NCI-H1417 treated with DMSO at 0.1 percent for 48 hours (cell line): ENCODE measurements at places on chromosomes 13 and 19.

DNA sequence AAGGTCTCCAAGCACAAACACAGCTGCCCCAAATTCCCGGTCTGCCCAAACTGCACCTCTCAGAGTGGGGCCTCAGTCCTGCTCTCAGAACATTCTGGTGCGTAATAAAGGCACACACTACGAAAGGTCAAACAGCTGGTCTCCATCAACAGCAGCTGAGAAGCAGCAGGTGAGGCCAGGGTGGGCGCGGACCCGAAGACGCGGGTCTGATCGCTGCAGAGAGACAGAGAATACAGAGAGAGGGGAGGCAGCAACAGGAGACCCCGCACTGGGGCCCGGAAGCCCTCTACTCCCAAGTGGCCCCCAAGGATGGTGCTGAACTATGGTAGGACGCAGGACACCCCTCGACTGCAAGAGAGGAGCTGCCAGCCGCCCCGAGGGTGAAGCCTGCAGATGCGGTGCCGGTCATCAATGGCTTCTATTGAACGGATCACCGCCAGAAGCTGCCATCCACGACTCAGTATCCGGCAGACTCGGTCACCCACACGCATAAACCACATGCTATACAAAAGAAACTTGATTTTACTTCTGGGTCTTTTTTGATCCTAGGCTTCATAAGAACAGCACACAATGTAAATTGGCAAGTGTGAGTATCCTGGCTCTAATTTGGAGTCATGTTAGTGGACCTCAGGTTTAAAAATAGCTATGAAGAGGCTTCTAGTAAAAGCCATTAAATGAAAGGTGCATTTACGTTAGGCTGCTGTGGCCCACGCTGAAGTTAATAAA lies 33.4 kb downstream of the STK24 start:
- DNase-seq = no peak

GRCh38 chr19:53010494-53010893 lies 3.2 kb upstream of the ERVV-1 start:
- no peak for DNase-seq

GRCh38 chr13:100913143-100913542 lies 238.5 kb upstream of the TMTC4 start:
- DNase-seq = no peak

- DNase-seq = no peak
These were observed 11.4 kb downstream of the VSTM2B start for GRCh38 chr19:29537181-29537580.

DNA sequence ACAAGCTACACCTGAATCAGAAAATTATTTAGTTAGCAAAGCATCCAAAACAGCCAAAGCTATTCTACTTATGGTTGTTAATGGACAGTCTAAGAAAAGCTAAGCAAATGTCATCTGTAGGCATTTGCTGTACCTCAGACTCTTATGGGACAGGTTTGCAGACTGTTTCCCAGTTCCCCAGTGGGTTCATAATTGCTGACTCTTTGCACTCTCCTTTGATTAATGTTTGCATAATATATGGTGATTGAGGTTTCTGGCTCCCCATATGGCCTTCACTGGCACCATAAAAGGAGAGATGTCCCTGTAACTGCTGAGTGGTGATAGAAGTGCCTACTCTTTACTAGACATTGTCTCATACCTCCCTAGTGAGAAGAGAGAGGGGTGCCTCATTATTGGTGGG lies 142.1 kb downstream of the GPC6 start:
- no peak for DNase-seq

DNA sequence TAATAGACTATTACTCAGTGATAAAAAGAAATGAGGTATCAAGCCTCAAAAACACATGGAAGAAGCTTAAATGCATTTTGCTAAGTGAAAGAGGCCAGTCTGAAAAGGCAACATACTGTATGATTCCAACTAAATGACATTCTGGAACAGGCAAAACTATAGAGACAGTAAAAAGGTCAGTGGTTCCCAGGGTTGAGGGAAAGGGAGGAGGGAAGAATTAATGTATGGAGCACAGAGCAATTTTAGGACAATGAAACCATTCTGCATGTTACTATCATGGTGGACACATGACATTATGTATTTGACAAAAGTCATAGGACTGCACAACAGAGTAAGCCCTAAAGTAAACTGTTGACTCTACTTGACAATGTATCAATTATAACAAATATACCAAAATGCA lies 5.7 kb upstream of the SERPINE3 start:
- no peak for DNase-seq

GRCh38 chr19:245457-245856 lies 45.7 kb downstream of the PLPP2 start:
- DNase-seq = no peak

GRCh38 chr13:108980237-108980636 lies 350.8 kb downstream of the MYO16 start:
- DNase-seq = no peak

- DNase-seq = no peak
These were observed 109.1 kb downstream of the NALCN start for GRCh38 chr13:101307181-101307701.

DNA sequence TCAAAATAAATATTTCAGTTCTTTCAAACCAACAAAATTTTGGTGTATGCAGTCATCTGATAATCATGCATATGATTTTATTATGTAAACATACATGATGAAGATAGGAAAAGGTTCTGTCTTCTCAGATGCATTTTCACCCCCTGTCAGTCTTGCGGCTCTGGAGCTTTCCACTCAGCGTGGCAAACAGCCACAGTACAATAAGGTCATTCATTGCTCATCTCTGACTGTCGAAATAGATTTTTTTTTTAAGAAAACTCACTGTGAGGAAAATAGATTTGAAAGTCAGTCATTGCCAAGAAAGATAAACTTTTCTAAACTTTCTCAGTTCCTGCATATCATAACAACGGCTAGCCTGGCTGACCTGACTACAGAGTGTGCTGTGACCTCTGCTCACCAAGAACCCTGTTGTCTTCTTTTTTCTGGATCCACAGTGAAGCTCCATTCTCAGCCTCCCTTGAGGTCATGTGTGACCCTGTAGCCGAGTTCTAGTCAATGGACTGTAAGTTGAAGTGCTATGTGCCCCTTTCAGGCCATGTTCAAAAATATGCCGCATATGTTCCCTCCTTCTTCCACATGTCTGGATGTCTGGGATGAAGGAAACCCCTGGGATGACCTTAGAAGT lies 519.6 kb downstream of the KLF5 start:
- DNase-seq = no peak
